ENCODE measurements at places on chromosomes 7 and 10.

DNA sequence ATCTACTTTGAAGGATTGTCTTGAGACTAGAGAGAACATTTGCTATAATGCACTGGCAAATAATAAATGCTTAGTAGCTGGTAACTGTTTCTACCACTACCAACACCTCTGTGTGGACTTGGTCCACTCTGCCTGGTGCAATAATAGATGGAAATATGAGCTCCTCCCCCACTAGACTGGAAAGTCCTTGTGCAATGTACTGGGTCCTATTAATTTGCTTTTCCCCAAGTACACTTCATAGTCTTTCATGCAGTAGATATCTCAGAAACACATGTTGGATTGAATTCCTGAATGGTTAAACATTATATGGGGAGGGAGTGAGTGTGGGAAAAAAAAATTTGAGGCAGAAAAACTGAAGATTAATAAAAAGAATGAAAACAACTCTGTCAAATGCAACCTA lies 119.3 kb downstream of the C10orf90 start:
- no peak for DNase-seq

DNA sequence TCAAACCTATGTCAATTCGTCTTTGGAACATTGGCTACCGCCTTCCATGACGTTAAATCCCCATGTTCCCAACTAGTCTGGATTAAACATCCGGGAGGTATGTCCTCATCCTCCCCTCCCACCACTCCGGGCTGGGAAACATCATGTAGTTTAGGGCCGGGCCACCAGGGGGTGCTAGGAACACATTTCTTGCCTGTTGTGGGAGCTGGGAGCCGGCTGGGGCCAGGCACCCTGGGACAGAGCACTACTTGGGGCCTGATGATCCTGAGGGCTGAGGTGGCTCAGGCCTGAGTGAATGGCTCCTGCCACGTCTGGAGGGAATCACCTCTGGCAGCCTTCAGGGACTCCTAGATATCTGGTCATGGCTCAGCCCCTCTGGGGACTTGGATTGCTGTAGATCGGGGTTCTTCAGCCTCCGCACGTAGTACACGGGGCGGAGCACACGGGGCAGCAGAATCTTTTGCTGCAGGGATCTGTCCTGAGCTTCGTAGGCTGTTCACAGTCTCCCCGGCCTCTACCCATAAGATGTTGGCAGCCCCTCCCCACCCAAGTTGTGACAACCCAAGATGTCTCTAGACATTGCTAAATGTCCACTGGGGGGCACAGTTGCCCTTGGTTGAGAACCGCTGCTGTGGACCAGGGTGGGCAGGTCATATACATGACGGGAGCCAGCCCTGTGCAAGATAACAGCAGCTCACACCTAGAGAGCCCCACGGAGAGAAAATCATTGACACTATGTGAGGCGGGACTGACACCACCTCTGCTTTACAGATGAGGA lies 141.2 kb upstream of the ZNF716 start:
- no peak for DNase-seq

DNA sequence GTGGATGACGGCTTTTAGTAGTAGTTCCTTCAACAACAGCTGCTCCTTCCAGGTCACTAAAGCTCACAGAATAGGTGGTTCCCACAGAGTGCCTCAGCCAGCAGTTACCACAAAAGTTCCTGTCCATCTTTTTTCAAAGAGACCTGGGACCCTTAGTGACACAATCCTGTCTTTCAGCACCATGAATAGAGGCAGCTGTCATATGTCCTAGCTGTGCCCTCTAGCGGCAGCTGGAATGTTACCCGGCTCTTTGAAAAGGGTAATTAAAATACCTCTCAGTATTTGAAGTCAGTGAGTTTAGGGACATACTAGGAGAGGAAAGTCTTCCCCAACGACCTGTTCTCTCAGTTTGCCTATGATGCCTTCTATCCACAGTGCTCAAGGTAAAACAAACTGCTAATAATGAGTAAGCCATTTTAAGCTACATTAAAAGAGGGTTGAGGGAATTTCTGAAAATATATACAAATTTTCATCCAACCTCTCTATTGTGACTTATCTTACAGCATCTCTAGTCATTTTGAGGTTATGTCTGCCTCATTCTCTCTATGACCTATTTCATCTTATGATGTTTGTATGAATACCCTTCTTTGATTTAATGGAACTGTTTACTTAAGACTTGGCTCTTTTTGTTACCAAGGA lies 290.8 kb downstream of the NXPH1 start:
- no peak for DNase-seq

DNA sequence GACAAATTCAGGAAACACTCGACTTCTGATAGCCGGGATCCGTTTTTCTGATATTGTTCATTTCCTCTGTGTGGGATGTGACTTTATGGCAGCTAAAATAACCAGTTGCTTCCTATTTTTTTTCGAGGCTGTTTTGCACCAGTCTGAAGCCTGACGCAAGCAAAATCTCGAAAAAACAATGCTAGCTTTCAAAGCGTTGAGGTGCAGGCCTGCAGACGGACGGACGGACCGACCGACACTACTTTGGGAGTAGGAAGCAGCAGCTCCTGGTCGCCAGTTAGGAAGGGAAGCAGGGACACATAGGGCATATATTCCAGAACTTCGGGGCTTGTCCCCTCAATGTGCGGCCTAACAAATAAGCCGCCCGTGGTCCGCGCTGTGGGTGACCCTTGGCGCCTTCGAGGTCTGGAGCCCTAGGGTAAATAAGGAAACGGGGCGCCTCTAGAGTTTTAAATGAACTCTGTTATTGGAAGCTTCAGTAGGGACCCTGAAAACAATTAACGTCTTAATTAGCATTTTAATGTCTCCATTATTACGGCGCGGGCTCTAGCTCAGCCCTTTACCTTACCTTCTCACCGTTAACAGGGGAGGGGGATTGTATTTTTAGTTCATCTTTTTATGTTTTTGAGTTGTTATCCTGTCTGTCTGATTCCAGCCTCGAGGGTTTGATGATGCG lies 1.3 kb downstream of the HHEX start:
- no peak for DNase-seq

- no peak for DNase-seq
Observed at GRCh38 chr10:61197057-61197456, 253.1 kb upstream of the RHOBTB1 start.
